SK-N-SH treated with all-trans-retinoic acid at 6 μM for 48 hours (cell line): ENCODE measurements at places on chromosomes 1 and 21.

DNA sequence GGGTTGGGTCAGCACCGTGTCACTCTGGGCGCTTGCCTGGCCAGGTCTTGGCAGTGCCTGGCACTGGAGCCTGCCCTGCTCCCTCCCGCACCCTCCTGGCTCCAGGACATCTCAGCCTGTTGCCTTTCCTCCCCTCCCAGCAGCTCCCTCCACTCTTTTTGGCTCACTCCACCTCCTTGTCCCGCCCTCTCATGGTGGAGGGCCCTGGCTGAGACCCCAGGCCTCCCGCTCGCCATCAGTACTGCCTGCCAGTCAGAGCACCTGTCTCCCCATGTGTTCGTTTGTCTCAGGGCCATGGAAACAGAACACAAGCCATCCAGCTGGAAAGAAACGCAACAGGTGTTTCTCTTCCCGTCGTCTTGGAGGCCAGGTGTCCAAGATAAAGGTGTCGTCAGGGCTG, 61.0 kb downstream of the B3GALT5 start:
- no peak for ATAC-seq

DNA sequence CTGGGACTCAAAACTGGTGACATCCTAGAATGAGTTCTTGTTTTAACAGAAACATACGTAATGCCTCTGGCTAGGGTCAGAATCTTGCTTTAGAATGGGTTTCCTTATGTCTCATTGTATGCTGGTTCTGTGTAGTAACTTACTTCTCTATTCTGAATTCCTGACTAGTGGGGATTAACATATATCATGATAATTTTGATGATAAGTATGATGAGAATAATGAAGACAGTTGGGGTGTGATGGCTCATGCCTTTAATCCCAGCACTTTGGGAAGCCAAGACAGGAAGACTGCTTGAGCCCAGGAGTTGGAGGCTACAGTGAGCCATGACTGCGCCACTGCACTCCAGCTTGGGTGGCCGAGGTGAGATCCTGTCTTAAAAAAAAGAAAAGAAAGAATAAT, 31.7 kb upstream of the CDC42BPA start:
- no peak for ATAC-seq

- ATAC-seq: peak; percentile 42
These were observed 25.3 kb downstream of the ACTA1 start for GRCh38 chr1:229408458-229409037.

- ATAC-seq: peak; percentile 47
These were observed 2.8 kb downstream of the MYCL start for GRCh38 chr1:39898648-39899603.

GRCh38 chr21:26732432-26733221, 112.6 kb downstream of the ADAMTS1 start:
- peak; percentile 85 for ATAC-seq

- ATAC-seq: no peak
These were observed 8.3 kb downstream of the SUSD4 start for GRCh38 chr1:223355699-223356098.

- ATAC-seq: peak; percentile 82
These were observed at the start of gene RASSF5 for GRCh38 chr1:206507284-206508129. Gene RASSF5 (plus strand): TSS chr1:206507531. CDS start chr1:206507603, 72 bp downstream.

- no peak for ATAC-seq
These were observed 15.3 kb upstream of the PYHIN1 start for GRCh38 chr1:158916085-158916484.

- ATAC-seq: no peak
These were observed 67.4 kb downstream of the RGS18 start for GRCh38 chr1:192225703-192226102.

GRCh38 chr1:58249388-58249736, 297.2 kb downstream of the OMA1 start:
- ATAC-seq: no peak

- no peak for ATAC-seq
These were observed 174.4 kb upstream of the GALNT2 start for GRCh38 chr1:229892515-229893117.

- ATAC-seq: no peak
These were observed 116.9 kb downstream of the KCNK1 start for GRCh38 chr1:233730809-233731208.

- no peak for ATAC-seq
These were observed 2.4 kb downstream of the PGD start for GRCh38 chr1:10401281-10401680.

GRCh38 chr1:25210728-25211127, 21.6 kb downstream of the SYF2 start:
- no peak for ATAC-seq

- no peak for ATAC-seq
These were observed 3.4 kb downstream of the ATP13A2 start for GRCh38 chr1:17008208-17008855.

- ATAC-seq: no peak
These were observed 14.5 kb downstream of the CD247 start for GRCh38 chr1:167503626-167504466.

DNA sequence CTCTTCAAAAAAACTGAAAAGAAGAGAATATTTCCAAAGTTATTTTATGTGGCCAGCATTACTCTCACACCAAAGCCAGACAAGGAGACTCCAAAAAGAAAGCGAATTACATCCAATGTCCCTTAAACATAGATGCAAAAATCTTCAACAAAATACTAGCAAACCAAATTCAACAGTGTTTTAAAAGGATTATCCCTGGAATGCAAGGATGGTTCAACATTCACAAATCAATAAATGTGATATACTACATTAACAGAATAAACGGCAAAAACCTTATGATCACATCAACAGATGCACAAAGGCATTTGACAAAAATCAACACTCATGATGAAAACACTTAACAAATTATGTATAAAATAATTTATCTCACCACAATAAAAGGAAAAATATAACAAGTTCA, 207.8 kb downstream of the DENND1B start:
- no peak for ATAC-seq

- no peak for ATAC-seq
These were observed 27.3 kb downstream of the PTTG1IP start for GRCh38 chr21:44846224-44846484.

- no peak for ATAC-seq
These were observed 20.9 kb downstream of the USP48 start for GRCh38 chr1:21762022-21762404.

DNA sequence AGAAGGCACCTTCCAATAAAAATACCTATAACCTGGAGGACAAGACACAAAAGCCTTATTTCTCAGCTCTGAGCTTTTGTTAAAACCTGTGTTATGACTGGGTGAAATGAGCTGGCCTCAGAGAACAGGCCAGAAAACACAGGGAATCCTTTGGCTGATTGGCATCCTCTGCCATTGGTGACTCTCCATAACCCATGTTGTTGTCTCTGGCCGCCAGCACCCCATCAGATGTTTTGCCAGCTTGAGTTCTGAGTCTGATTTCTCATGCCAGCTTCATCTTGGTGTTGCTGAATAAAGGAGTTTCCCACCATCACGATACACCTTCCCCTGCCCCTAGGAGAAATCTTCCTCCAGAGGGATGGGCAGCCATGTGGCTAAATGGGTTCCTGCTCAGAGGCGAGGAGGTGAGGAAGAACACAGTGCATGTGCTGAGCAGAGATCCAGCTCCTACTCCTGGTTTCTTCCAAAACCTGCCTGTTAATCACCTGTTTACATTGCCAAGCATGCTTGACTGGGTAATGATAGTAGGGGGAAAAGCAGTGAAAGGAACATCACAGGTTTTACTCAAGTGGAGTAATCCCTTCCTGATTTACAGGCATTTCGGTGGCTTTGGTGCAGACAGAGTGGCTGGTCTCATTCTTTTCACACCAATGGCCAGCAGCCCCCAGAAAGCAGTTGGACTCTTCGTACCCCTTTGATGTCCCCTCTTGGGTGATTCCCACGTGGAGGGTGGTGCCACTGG, 109.8 kb downstream of the ROR1 start:
- ATAC-seq: no peak

DNA sequence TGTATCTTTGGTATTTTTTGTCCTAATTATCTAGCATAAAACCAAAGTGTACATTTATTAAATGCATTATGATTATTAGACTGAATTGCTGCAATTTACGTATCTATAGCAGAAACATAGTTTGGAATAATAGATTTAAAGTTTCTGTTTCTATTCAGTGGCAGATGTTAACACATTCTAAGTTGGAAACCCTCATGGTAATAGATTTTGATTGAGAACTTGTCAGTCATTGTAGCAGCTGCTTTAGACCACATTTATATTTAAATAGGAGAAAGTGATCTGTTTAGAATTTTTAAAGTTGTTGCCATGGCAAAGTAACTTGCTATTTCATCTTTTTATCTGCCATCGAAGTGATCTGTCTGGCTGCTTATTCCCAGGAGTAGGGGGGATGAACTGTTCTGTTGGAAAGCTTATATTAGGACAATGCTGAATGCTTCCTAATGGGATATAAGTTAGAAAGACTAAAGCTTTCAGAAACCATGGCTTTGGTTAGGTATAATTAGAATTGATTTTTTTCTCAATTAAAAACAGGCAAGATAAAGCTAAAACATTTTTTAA, 61.6 kb downstream of the HS2ST1 start:
- peak; percentile 39; the same call in 1 of the 3 replicates for ATAC-seq

DNA sequence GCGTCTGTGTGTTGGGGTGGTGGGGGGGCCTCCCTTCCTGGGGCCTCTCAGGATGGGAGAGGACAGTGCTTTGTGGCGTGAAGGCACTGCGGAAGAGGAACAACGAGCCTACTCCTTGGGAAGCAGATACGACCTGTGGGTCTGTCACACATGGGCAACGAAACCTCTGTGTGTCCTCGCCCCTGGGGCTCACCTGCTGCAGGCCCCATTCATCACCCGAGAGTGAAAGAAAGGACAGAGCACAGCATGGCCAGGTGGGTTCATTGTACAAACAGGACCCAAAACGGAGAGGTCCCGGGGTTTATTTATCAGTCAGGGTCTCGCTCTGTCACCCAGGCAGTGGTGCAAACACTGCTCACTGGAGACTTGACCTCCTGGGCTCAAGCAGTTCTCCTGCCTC, 40.1 kb upstream of the LIN9 start:
- ATAC-seq: no peak

- ATAC-seq: no peak
These were observed 19.4 kb downstream of the ABCG1 start for GRCh38 chr21:42238185-42238934.

DNA sequence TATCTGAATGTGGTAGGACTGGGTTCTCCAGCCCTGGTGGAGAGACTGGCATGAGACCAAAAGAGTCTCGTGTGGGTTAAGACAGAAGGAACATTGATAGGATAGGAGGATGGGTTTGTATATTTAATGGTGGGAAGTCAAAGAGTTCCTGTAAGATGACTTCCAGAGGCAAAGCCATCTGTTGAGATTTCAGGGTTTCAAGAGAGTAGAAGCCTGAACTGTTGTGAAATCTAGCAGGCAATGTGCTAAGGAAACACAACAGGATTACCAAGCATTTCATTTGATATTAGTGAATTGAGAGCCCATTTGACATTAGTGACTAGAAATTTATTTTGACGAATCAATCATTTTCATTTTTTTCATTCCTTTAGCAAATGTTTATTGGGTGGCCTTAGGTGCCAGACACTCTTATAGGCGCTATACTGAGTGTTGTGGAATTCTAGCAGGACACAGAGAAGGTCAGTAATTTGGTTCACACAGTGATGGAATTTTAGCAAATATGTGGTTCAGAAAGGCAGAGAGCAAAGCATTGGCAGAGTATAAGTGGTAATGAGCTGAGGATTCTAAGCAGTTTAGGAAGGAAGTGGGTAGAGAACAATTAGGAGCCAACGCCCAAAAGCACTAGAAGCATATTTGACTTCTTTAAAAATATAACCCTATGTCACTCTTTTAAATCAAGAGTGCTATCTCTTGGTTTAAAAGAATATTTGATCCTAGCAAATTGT, 149.3 kb downstream of the AK5 start:
- no peak for ATAC-seq

- no peak; the same call in 2 of the 3 replicates for ATAC-seq
These were observed 89.7 kb downstream of the BCAR3 start for GRCh38 chr1:93591676-93592550.
